CD14-positive monocyte (primary cell): ENCODE measurements at places on chromosomes 16 and 17. TPM values are rescaled to one million over a fixed set of nuclear protein-coding genes. Genes with fewer than 3 reads are reported as not detected.

Gene ZNF778
- 0.51 TPM for polyA plus RNA-seq

Gene PTGES3L
- not detected for polyA plus RNA-seq

Gene KPNA2
- 23.2 TPM for polyA plus RNA-seq

Gene GCGR
- polyA plus RNA-seq = not detected

Gene FOXN1
- polyA plus RNA-seq = not detected in 2 replicates

GRCh38 chr16:64304396-64304795 lies 817.5 kb downstream of the CDH11 start:
- H3K27me3 ChIP-seq = no peaks in the 10 kb centered on the region
- H3K27ac ChIP-seq = no peak overlapping the region
- DNase-seq = no peak

DNA sequence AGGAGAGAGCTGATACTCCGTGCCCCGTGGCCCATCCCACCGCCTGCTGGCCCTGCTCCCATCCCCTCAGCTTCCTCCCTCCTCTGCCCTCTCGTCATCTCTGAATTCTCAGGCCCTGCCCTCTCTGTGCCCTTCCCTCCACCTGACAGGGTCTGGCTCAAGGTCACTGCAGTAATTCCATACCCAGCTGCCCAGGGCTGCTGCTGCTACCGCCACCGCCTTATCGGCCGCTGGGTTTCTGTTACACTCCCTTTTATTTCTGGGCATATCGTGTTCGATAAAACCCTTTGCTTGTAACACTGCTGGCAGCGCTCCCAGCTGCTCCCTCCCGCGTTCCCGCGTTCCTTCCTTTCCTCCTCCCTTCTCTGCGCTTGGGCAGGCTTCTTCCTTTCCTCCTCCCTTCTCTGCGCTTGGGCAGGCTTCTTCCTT lies 1.2 kb downstream of the EPN3 start:
- DNase-seq = no peak
- peaks cover 31% of the 10 kb centered on the region for H3K4me1 ChIP-seq
- peaks cover 19% of the 10 kb centered on the region for H3K27me3 ChIP-seq

DNA sequence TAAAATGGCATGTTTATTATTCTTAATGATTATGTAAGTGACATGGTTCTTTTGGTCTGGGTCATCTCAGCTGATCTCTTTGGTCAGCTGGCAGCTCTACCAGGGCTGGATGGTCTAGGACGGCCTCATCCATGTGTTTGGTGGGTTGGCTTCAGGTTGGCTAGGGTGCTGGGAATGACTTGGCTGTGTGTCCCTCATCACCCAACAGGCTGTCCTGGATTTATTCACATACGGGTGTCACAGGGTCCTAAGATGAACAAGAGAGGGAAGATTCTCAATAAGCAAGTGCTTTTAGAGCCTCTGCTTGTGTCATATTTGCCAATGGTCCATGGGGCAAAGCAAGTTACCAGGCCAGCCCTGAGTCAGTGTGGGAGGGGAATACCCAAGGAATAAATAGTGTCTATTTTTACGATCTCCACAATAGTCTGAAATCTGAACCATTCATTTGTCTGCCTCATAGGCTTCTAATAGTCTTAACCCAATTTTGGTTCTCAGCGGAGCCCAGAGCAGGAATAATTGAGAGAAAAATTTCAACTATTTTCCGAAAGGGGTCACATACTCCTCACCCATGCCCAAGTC lies 157.5 kb downstream of the HS3ST2 start:
- no peaks in the 10 kb centered on the region for H3K36me3 ChIP-seq
- no peak for DNase-seq
- H3K27ac ChIP-seq = no peak overlapping the region

GRCh38 chr16:9557713-9558112 lies 466.3 kb downstream of the HAPSTR1 start:
- no peak overlapping the region for H3K4me3 ChIP-seq
- no peaks in the 10 kb centered on the region for H3K4me1 ChIP-seq
- H3K36me3 ChIP-seq = no peaks in the 10 kb centered on the region
- no peak for DNase-seq

GRCh38 chr17:29807520-29808361 lies 122.3 kb downstream of the SSH2 start:
- H3K27ac ChIP-seq = peak overlapping the region; percentile 16
- peaks cover 12% of the 10 kb centered on the region for H3K4me1 ChIP-seq
- peak overlapping the region; percentile 45 for H3K4me3 ChIP-seq
- no peaks in the 10 kb centered on the region for H3K27me3 ChIP-seq
- DNase-seq = peak; percentile 66

GRCh38 chr17:58082341-58082869 lies 814 bp upstream of the DYNLL2 start:
- H3K4me1 ChIP-seq = peaks cover 23% of the 10 kb centered on the region
- peak overlapping the region; percentile 32 for H3K27ac ChIP-seq
- no peak for DNase-seq
- peaks cover 5% of the 10 kb centered on the region for H3K27me3 ChIP-seq

- H3K4me3 ChIP-seq = no peak overlapping the region
- no peak overlapping the region for H3K27ac ChIP-seq
- H3K27me3 ChIP-seq = no peaks in the 10 kb centered on the region
- no peaks in the 10 kb centered on the region for H3K4me1 ChIP-seq
- H3K36me3 ChIP-seq = no peaks in the 10 kb centered on the region
Measured at GRCh38 chr17:73759734-73760438, 115.6 kb upstream of the SDK2 start.

DNA sequence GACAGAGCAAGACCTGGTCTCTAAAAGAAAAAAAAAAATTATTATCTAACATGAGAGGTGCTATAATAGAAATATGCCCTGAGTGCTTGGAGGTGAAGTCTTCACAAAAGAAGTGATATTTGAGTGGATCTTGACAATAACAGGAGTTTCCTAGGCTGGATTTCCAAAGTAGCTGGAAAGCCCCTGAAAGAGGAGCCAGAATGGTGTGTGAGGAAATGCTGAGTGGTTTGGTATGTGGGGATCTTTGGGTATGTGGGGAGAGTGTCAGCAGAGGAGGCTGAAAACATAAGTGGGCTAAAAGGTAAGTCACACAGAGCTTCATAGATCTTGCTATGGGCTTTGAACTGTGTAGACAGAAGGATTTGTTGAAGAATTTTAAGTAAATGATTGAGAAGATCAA lies 100.1 kb downstream of the YPEL2 start:
- H3K36me3 ChIP-seq = no peaks in the 10 kb centered on the region
- H3K27ac ChIP-seq = no peak overlapping the region
- peak; percentile 42 for DNase-seq

DNA sequence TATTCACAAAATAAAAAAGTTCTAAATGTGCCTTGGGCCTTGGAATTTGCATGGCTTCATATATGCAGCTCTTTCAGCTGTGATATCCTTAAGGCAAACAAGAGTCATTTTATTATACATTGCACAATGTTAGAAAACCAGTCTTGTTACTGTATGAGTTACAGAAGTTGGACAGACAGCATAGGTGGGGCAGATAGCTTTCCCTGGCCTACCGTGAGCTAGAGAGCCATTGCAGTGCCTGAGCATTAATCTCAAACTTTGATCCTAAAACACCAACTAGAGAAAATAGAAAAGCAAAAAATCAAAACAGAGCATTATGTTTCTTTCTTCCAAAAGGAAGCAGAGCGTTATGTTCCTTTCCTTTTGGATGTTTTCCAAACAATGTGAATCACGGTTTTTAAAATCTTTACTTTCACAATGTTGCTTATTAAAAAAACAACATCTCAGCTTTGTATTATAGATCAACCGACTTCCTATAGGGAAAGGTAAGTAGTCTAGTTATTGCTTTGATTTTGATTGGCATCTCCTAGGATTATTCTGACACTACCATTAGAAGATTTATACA lies 32.2 kb downstream of the ARHGAP44 start:
- no peak overlapping the region for H3K4me3 ChIP-seq
- DNase-seq = no peak
- H3K27ac ChIP-seq = no peak overlapping the region
- no peaks in the 10 kb centered on the region for H3K27me3 ChIP-seq
- H3K4me1 ChIP-seq = no peaks in the 10 kb centered on the region
- no peaks in the 10 kb centered on the region for H3K36me3 ChIP-seq

DNA sequence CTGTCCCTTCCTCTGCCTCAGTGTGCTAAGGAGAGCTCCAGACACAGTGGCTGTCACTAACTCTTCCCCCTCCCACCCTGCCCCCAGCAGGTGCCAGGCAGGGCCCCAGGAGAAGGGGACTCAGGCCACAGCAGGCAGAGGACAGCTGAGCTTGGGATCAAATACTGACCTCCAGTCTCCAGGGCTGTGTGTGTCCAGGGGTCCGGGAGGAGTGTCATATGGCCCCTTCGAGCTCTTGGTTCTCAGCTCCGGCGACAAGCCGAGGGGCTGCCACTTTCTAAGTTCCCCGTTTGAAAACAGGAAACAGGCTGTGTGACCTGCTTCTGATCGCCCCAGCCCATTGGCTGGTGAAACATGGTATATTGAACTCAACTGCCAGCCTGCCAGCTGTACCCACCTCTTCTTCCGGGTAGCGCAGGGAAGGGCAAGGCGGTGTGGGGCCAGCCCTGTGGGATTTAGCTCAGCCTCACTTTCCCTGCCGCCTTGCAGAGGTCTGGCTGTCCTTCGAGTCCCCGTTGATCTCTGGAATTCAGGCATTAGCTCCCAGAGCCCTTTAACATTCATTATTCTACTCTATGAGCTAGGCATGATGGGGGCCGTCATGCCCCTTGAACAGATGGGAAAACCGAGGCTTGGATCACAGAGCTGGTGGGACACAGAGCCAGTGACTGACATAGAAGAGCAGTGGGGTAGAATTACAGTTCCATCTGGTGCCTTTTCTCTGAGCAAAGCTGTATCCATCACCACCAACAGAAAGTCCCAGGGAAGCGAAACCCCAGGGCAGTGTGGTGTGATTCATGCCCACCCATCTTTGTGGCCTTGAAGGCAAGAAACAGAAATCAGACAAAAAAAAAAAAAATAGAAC lies at the start of gene SNX20:
SNX20 (minus strand) TSS at position 292 of the 865 bp plus-strand sequence. CDS start 3,786 bp downstream, outside the sequence.
- H3K27ac ChIP-seq = peak within 1 kb of the TSS; percentile 100
- H3K36me3 ChIP-seq = peaks cover 19% of the 10 kb centered on the region
- H3K4me1 ChIP-seq = peaks cover 82% of the 10 kb centered on the region
- no peaks in the 10 kb centered on the region for H3K27me3 ChIP-seq
- H3K4me3 ChIP-seq = peak within 1 kb of the TSS; percentile 84

- H3K4me3 ChIP-seq = no peak overlapping the region
- H3K27me3 ChIP-seq = no peaks in the 10 kb centered on the region
- no peak overlapping the region for H3K27ac ChIP-seq
Measured at GRCh38 chr16:86858501-86858900, 280.2 kb downstream of the FOXL1 start.

DNA sequence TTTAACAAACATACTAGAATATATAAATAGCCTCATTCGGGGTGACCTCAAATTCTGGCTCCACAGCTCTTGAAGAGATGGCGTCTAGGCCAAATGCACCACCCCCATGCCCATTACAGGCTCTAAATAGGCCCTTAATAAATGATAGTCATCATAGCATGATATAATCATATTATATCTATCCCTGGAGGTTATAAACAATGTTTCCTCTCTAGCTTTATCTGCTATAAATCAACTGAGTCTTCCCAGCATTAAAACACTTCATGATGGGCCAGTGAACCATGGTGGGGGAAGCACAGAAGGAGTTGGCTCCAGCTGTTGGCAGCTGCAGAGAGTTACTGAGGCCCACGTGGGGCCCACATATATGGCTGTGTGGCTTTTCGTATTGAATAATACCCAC lies 214.9 kb upstream of the MPHOSPH6 start:
- no peak overlapping the region for H3K4me3 ChIP-seq
- no peaks in the 10 kb centered on the region for H3K36me3 ChIP-seq
- no peaks in the 10 kb centered on the region for H3K4me1 ChIP-seq
- no peak for DNase-seq
- H3K27me3 ChIP-seq = no peaks in the 10 kb centered on the region
- no peak overlapping the region for H3K27ac ChIP-seq

DNA sequence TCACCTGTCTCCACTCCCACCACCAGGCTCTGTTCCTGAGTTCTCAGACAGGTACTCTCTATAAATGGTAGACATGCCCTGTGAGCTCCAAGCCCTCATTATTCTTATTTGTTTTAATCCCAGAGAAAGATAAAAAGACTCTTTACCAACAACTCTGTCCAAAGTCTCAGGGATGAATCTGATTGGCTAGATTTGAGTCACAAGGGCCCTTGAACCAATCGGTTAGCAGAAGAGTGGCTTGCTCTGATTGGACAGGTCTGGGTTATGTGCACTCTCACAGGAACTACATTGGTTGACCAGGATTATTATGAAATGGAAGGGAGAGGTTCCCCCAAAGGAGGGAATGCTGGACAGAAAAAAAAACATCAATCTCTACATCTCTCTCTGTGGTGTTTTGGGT lies 7.5 kb downstream of the COTL1 start:
- H3K4me1 ChIP-seq = peaks cover 98% of the 10 kb centered on the region
- peak overlapping the region; percentile 38 for H3K4me3 ChIP-seq
- no peak for DNase-seq
- H3K27ac ChIP-seq = peak overlapping the region; percentile 99

DNA sequence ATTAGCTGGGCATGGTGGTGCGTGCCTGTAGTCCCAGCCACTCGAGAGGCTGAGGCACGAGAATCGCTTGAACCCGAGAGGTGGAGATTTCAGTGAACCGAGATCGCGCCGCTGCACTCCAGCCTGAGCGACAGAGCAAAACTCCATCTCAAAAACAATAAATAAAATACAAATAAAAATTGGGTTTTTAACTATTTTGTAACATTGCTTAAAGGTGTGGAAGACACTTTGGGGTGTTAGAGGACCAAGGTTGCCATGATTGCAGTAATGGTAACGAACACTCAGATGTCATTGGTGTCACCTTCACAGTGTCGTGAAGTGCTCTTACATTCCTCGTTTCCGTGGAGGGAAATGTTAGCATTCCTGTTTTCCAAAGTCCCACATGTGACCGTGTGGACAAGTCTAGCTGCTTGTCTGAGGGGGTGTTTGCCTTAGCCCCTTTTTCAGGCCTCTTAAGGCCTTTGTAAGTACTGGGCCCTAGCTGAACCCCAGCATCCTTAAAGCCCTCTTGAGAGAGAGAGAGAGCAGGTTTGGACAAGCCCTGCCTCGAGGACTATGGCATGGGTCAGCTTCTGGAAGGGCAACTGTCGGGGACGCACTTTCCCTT lies 8.6 kb downstream of the C16orf96 start:
- no peaks in the 10 kb centered on the region for H3K4me1 ChIP-seq
- no peaks in the 10 kb centered on the region for H3K27me3 ChIP-seq
- no peaks in the 10 kb centered on the region for H3K36me3 ChIP-seq
- H3K27ac ChIP-seq = no peak overlapping the region
- no peak overlapping the region for H3K4me3 ChIP-seq

- H3K27ac ChIP-seq = no peak overlapping the region
- no peak for DNase-seq
Measured at GRCh38 chr17:71505200-71505599, 615.6 kb upstream of the SOX9 start.

GRCh38 chr16:54178478-54178976 lies 108.1 kb downstream of the IRX3 start:
- no peak for DNase-seq
- no peak overlapping the region for H3K4me3 ChIP-seq
- H3K36me3 ChIP-seq = no peaks in the 10 kb centered on the region
